ENCODE measurements at places on chromosomes 7 and 10.

- no peak for DNase-seq
These were observed 18.8 kb downstream of the KLF6 start for GRCh38 chr10:3766046-3766756.

DNA sequence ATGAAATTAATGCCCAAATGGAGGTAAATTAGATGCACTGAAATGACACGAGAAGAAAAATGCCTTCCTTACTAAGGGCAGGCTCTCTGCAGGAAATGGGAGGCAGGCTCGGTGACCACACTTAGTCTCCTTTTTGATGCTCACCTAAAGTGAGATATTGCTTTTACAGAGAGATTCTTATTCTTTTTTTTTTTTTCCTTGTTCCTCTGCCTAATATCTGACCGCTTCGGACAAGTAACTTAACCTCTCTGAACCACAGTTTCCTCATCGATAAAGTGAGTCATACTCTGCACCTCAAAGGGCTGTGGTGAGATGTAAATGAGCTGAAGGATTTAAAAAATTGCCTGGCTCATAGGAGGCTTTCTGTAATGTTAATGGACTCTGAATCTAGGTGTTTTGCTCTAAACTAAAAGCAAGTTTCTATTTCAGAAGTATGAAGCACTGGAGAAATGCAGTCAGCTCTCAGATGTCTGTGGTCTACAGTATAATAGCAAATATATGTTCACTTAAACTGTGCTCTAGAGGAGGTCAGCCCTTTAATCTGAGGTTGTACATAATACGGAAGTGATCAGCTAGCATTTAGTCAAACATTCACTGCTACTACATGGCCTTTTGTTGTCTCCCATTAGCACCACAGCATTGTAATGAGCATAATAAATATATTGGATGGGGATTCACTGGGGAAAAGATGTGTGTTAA, 23.2 kb downstream of the NKX2-3 start:
- no peak for DNase-seq

DNA sequence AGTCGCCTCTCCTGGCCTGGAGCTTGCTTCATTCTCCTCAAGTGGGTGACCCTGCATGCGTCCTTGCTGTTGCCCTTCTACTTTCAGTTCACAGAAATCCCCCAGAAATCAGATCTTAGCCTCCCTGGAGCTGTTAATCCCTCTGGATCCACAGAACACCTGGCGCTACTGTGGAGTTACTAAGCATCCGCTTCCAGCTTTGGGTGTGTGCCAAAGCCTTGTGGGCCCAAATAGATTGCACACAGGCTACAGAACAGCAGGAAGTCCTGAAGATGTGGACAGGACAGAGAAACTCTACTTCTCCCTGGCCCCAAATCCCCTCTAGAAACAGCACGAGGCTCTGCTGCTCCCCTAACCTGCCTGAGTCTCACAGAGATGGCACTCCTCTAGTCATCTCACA, 36.6 kb upstream of the PDLIM1 start:
- DNase-seq: peak; percentile 24

DNA sequence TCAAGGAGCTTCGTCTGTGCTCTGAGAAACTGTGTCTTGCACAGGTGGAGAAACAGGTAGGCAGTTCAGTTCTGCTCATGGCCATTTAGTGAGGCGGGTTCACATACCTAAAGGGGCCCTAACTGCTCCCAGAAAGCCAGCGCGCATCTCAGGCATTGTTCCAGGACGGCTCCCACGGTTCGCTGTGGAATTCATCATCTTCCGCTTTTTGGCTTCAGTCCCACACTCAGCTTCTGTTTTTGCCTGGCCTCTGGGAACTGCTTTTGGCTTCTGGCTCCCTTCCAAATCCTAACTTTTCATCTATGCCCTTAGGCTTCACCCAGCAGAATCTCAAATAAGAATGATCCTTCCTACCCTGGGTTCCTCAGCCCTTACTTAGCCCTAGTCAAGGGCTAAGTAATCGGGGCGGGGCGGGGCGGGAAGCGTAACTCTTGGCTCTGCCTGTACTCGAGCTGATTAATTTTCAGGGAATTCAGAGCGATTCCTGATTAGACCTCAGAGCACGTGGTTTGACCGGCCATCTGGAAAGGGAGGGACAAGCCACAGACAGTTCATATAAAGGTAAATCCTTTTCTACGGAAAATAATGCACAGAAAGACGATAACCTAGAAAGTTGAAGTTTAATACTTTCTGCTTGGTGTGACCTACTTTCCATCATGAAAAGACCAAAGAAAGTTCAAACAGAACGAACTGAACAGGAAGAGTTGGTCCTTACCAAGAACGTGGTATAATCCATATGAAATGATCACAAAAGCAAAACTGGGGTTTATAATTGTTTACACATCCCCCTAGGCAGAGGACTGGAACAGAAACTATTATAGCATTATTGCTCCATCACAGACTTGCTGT, 105.7 kb downstream of the ST8SIA6 start:
- DNase-seq: peak; percentile 95

GRCh38 chr10:83917537-83918506, 221.5 kb upstream of the GHITM start:
- DNase-seq: no peak

GRCh38 chr7:22117222-22117621, 171.5 kb upstream of the CDCA7L start:
- DNase-seq: no peak

GRCh38 chr10:43796781-43797180, 148.1 kb upstream of the ZNF32 start:
- DNase-seq: no peak

GRCh38 chr7:27775782-27776181, 35.8 kb downstream of the TAX1BP1 start:
- no peak for DNase-seq

DNA sequence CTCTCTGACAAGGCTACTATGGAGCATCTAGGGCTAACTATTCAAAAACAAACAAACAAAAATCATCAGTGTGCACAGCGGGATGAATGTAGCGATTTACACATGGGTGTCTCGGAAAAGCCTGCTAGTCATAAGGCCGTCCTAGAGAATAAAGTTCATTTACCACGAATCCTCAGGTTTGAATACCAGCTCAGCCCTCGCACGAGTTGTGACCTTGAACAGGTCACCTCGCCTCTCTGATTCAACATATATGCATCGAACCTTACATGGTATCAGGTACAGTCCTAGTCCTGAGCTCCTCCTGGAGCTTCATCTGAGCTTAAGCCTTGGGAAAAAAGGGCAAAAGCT, 572 bp downstream of the ATP5MF start:
- no peak for DNase-seq

DNA sequence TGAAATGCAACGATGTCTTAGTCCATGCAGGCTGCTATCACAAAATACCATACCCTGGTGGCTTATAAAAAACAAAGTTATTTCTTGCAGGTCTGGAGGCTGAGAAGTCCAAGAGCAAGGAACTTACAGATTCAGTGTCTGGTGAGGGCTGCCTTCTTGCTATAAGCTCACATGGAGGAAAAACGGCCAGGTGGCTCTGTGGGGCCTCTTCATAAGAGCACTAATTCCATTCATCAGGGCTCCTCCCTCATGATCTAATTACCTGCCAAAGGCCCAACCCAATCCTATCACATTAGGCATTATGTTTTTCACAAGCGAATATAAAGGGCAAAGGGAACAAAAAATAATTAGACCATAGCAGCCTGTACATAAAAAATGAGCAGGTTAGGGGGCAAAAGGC, 35.4 kb downstream of the PAPSS2 start:
- DNase-seq: no peak

- no peak for DNase-seq
These were observed 41.7 kb downstream of the CACUL1 start for GRCh38 chr10:118712930-118713634.

GRCh38 chr7:17094963-17095574, 203.4 kb upstream of the AHR start:
- peak; percentile 98 for DNase-seq
